Stimulated activated naive CD4-positive, alpha-beta T cell (primary cell): ENCODE measurements at places on chromosomes 12 and 14.

DNA sequence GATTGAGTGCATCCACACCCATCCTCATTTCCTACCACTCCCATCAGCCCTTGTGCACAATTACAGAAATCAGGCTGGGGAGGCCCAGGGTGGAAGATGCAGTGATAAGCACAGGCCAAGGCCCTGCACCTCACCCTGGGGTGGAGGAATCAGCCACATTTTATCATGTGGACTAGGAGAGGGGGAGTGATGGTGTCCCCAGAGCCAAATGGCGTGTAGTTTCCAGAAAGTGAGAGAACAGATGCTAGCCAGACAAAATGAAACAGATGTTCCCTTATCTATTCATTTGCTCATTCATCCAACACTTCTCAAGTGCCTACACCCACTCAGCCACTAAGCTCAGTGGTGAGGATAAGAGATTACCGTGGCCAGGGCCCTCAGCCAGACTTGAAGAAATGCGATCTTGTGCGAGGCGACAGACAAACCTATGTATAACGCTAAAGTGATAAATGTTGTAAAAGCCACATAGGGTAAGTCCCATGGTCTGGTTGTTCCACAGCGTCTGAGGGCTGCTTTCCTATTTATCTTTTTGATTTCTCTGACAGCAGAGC, 93.6 kb downstream of the STAB2 start:
- no peak for DNase-seq

- DNase-seq = no peak
Observed at GRCh38 chr12:51914034-51914923, 7.0 kb downstream of the ACVRL1 start.

GRCh38 chr14:53192052-53192760, 39.1 kb upstream of the DDHD1 start:
- no peak for DNase-seq

DNA sequence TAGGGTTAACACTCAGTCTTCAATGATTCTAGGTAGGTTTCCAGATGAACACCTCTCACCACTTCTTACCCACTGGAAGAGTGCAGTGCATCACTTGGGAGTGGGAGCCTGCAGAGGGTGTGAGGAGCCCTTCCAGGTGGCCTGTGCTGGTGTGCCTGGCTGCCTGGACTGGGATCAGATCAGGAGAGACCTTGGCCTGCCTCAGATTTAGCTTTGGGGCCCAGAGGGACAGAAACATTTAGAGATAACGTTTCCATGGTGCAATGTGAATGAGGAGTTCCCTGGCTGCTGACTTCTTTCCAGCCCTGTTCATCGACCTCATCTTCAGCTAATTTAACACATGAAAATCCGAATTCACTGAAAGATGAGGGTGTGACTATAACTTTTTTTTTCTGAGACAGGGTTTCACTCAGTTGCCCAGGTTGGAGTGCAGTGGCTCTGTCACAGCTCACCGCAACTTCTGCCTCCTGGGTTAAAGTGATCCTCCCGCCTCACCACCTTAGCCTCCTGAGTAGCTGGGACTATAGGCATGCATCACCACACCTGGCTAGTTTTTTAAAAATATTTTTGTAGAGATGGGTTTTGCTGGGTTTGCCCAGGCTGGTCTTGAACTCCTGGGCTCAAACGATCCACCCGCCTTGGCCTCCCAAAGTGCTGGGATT, 53.6 kb downstream of the SUSD6 start:
- no peak for DNase-seq

DNA sequence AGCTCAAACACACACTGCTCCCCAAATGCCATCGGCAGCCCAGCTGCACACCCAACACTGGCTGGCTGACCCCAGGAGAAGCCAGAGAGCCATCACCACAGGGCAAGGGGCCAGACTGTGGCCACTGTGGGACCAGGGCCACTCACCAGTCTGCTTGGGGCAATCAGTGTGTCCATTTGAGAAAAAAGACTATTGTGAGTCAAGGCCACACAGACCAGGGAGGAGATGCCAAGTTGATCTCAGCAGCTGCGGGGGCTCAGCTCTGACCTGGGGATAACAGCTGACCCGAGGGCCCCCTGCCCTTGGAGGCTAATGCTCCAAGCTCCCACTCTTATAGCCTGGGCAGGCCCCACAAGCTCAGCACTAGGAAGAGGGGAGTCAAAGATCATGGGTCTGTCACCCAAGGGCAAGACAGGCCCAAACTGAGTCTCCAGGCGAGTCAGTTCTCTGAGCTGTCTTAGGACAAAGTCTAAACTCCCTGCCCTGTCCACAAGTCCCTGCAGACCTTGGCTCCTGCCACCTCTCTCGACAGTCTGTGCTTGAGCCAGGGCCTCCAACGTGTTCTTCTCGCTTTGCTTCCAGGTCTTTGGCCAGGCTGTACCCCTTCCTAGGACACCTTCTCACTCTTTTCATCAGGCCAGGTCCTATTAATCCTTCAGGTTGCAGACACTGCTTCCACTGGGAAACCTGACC, 30.1 kb upstream of the PNMA1 start:
- DNase-seq = no peak

DNA sequence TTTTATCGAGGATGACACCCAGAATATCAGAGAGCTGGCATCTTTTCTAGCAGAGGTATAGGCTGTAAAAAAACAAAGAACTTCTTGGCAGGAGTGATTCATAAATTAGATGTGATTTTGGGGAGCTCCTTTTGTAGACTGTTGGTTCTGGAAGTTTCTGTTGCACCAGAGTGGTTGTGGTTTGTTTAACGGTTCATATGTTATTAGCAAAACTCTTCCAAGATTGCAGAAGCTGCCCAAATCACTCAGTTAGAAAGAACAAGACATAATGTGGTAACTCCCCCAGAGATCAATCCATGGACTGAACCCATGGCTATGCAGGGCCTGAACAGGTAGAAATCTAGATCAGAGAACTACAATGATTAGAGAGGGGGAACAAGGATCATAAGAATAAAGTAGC, 6.7 kb upstream of the RNASE10 start:
- DNase-seq = no peak

DNA sequence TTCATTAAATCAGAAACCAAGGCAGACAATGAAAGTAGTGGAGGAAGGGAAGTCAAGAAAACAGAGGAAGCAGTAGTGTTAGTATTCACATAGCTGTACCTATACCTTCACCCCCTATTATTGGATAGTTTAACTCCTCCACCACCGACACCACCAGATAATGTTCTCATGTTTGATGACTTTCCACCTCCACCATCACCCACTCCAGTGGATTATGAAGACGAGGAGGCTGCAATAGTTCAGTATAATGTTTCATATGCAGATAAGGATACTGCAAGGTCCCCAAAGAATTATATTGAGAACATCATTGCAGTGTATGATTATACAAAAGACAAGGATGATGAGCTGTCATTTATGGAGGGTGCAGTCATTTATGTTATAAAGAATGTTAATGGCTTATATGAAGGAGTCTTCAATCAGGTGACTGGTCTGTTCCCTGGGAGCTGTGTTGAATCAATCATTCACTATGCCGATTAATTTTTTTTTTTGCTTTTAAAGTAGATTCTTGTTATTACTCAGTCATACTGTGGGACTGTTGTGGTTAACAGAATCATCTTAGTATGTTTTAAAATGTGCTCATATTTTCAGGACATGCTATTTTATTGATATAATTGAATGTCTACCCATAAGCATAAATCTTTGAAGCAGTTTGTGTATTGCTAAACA, 32.2 kb upstream of the KTN1 start:
- DNase-seq = no peak

GRCh38 chr12:117118838-117119591, 19.8 kb upstream of the TESC start:
- no peak for DNase-seq

DNA sequence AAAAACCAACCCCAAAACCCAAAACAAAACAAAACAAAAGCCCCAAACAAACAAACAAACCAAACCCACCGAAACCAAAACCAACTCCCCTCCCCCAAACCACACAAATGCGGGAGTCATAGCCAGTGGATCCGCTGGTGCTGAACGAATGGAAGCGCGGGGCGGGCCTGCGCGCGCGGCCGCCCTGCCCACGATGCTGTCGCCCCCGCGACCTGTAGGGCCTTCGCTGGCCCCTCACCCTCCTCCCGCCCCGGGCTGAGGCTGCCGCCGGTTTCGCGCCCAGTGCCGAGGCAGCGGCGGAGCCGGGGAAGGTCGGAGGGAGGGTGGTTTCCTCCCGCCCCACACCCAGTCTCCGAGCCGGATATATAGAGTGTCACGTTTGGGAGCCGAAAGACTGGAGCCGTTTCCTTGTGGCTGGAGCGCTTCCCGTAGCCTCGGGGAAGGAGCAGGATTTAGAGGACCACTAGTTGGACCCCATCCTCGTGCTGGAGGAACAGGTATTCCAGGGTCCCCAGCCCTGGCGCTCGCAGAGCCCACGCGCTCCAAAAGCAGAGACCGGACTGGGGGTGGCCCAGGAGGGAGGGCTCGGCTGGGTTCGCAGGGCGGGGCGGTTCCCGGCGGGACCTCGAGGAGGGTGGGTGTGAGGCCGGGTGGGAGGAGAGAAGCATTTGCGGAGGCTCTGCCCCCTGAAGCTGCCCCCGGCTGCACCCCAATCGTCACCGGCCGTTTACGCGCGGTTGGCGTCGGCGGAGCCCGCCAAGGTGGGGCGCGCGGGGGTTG, at the start of gene FAR2:
FAR2 (plus strand) TSS at position 368 of the 780 bp plus-strand sequence. CDS start 121,172 bp downstream, outside the sequence.
- DNase-seq = peak; percentile 22

- DNase-seq = no peak
Observed at GRCh38 chr12:74985293-74985985, 224.2 kb downstream of the KCNC2 start.

DNA sequence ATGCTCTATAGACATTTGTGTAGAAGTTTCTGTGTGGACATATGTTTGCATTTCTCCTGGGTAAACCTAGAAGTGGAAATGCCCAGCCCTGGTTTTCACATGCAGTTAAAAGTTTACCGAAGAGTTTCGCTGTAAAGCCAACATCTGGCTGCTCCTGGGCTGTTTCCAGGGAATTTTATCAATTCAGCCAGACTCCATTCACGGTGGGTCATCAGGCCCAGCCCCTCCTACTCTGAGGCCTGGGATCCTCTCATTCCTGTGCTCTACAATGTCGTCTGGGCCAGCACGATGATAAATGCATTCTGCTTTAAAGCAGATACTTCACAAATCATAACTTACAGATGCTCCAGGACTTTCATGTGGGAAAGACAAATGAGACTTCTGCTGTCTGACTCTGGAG, 7.1 kb downstream of the NUAK1 start:
- no peak for DNase-seq

DNA sequence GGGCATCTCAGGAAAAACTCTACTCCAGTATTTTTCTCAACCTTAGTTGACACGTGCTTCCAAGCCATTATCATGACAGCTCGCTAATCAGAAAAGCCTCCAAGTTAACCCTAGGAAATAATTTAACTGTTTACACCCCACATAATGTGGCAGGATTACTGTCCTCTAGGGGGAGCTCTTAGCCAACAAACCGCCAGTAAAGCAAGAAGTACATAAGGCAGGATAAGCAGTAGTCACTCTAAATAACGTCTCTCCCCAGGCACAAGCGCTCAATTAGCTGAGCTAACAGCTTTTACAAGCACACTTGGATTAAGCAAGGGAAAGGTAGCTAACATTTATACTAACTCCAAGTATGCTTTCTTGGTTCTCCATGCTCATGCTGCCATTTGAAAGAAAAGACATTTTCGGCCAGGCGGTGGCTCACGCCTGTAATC, 22.8 kb downstream of the APOBEC1 start:
- no peak for DNase-seq

DNA sequence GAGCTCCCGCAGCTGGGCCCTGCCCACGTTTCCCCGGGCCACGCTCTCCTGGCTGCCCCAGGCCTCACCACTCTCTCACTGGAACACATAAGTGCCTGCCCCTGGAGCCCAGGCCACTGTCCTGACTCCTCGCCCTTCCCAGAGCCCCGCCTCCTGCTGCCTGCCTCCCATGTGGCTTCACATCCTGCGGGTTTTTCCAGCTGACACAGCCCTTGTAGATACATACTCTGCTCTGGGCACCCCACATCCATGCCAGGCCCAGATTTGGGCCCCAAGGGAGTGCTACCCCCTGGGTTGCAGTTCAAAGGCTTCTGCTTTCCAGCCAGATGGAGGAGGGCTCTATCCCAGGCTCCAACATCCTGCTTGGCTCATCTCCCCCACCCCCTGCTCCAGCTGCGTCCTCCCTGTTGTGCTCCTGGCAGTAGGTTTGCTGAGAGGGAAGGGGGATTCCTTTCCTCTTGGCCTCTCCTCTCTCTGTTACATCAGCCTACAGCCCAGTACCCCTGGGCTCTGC, 60.1 kb downstream of the TSPAN9 start:
- no peak for DNase-seq

DNA sequence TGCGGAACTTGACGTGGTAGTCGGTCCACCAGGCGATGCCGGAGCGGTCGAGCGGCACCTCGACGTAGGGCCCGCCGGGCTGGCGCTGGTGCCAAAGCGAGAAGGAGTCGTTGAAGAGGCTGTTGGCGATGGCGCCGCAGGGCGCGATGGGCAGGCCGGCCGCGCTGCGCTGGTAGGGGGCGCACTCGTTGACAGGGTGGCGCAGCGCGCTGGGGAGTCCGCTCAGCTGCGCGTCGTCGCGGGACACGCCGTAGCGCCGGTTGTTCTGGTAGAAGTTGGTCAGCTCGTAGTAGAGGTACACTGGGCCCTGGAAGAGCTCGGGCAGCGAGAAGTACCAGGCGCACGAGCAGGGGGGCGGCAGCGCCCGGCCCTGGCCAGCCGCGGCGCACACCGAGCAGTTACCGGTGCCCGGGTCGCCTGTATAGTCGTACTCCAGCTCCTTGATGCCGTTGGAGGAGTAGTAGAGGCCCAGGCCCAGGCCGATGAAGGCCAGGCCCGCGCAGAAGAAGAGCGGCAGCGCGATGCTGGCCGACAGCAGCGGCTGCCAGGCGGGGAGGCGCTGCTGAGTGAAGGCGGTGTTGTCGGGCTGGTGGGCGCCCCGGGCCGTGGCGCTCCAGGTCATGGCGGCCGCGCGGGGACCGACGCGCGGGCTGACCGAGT, 482 bp downstream of the TMEM30B start:
- DNase-seq = peak; percentile 90

DNA sequence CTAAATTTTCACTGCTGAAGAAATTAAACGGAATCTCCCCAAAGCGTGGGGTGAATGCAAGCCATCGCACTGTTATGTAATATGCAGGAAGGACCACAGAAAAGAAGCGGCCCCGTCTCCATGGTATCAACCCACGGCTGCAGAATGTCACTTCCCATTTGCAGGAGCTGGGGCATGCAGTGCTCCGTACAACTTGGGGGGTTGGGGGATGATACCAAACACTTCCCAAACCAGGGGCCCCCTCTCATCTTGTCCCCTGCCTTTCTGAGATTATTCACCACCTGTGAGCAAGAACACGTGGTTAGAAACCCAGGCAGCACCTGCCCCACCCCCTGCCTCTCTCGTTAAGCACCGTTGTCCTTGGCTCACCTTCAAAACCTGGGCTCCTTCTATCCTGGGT, 505.1 kb upstream of the TMEM132C start:
- DNase-seq = no peak

DNA sequence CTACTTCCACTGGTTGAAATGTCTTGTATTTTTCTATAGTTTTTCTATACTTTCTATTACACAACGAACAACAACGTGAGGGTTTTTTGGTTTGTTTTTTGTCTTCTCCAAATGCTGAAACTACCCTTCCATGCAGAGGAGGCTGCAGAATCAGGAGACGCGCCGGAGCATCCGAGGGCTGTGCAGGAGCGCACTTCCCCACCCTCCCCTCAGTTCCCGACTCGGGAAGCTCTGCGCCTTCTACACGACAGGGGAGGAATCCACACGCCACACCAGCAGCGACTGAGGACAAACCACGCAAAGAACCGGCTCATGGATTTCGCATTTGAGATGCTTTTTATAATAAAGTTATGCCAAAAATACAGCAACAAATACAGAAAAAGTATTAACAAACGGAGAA, 30.9 kb downstream of the SLC15A4 start:
- no peak for DNase-seq

- DNase-seq = peak; percentile 75
Observed at GRCh38 chr12:64610079-64610659, at the start of gene RASSF3. Gene RASSF3, plus strand, starts transcription at chr12:64610495. Its CDS starts 138 bp downstream, at chr12:64610633.

GRCh38 chr12:130058926-130059472, 103.3 kb upstream of the FZD10 start:
- no peak for DNase-seq
